Vagina (tissue), 2 donors: ENCODE measurements at places on chromosomes 7 and 10. TPM values are rescaled to one million over a fixed set of nuclear protein-coding genes. Genes with fewer than 3 reads are reported as not detected.

The ZNF365 gene
- 0.74 TPM for total RNA-seq

The ANKRD1 gene
- total RNA-seq, result not detected

The LIPK gene
- not detected for total RNA-seq

The ARHGEF35 gene
- 8.3 TPM for total RNA-seq

The TBC1D12 gene
- 14.7 TPM for total RNA-seq

The NKX2-3 gene
- total RNA-seq, result not detected

The MYL10 gene
- not detected for total RNA-seq

The NUTM2B gene
- total RNA-seq, result 0.25 TPM

The RARRES2 gene
- total RNA-seq, result 305 TPM

The CYTH3 gene
- 29.5 TPM for total RNA-seq

The HTR5A gene
- not detected for total RNA-seq

The ANKRD7 gene
- total RNA-seq, result 1.5 TPM

The INSYN2A gene
- 0.25 TPM for total RNA-seq

The DUSP5 gene
- 75.1 TPM for total RNA-seq

The GRID2IP gene
- total RNA-seq, result not detected

The HOXA4 gene
- 0.98 TPM for total RNA-seq

The OR9A4 gene
- total RNA-seq, result not detected

The NPTX2 gene
- total RNA-seq, result 13.0 TPM

The FGFBP3 gene
- total RNA-seq, result 0.74 TPM

The TNRC18 gene
- total RNA-seq, result 79.8 TPM

The INHBA gene
- total RNA-seq, result 2.2 TPM

The KIAA1549 gene
- total RNA-seq, result 2.9 TPM

The AUTS2 gene
- total RNA-seq, result 53.0 TPM

The IKZF1 gene
- 44.9 TPM for total RNA-seq

The AGBL3 gene
- total RNA-seq, result 4.9 TPM

The ADCYAP1R1 gene
- 12.0 TPM for total RNA-seq

The GPR26 gene
- not detected for total RNA-seq

The CRYGN gene
- not detected for total RNA-seq

The SPDYE16 gene
- not detected for total RNA-seq

The ELMO1 gene
- 74.4 TPM for total RNA-seq

The DNAJC1 gene
- 40.0 TPM for total RNA-seq

The HOXA13 gene
- total RNA-seq, result 14.5 TPM

The SHH gene
- total RNA-seq, result 0.25 TPM

The CPVL gene
- total RNA-seq, result 9.6 TPM

The GPER1 gene
- total RNA-seq, result 8.3 TPM

The PRKCQ gene
- total RNA-seq, result 3.7 TPM

The TDRD1 gene
- total RNA-seq, result not detected

The UPK3B gene
- total RNA-seq, result 2.7 TPM

The C1QL3 gene
- not detected for total RNA-seq

The C7orf33 gene
- not detected for total RNA-seq
